ENCODE measurements at places on chromosomes 5 and 9.

DNA sequence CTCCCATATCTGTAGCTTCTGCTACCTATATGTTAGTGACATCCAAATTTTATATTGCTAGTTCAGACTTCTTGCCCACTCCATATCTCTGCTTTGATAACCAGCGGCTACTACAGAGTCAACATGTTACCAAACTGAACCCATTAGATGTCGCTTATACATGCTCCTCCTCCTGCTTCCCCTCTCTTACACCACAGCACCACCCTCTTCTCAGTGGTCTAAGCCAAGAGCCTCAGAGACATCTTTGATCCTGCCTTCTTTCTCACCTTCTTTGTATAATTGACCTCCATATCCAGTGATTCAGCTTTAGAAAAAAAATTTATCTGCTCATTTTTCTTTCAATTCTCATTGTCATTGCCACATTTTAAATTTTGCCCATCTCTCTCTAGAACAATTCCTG lies 408.2 kb upstream of the TLE4 start:
- DNase-seq, result no peak

DNA sequence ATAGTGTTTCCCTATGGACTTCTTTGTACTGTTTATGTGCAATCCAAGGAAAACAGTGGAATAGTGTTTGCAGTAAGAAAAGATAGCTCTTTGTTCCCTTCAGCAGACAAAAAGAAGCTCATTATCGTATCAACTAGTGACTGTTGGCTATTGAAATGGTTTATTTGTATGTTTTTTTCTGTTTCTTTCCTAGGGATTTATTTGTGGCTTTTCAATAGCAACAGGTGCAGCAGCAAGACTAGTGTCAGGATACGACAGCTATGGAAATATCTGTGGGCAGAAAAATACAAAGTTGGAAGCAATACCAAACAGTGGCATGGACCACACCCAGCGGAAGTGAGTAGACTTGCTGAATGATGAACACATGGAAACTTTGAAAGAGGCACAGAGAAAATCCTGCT lies 65.1 kb downstream of the SLC44A1 start:
- no peak for DNase-seq

GRCh38 chr5:39353717-39354399 lies 10.4 kb downstream of the C9 start:
- no peak for DNase-seq

DNA sequence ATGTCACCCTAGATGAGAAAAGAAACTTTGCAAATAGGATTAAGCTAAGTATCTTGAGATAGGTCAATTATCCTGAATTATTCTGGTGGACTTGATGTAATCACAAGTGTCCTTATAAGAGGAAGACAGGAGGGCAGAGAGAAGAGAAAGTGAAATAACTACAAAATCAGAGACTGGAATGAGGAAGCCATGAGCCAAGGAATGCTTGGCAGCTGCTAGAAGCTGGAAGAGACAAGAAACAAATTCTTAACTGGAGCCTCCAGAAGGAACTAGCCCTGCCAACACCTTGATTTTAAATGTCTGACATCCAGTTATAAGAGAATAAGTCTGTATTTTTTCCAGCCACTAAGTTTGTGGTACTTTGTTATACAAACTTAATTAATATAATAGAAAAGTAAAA lies 480.0 kb downstream of the NR2F1-AS1 start:
- no peak for DNase-seq

DNA sequence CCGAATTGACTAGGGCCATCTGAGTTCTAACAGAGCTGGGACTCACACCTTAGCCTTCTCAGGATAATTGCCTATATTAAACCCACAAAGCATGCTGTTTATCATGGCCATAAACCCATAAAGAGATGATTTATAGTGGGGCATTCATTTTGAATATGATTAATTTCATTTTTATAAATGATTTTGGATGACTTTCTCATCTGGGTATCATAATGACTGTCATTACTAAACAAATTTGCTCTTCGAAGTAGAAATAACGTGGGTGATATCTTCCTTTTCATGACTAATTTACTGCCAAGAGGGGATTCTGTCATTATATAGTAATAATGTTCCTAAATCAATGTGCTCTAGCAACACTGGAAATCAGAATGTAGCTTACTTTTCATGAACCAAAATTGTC lies 498.2 kb downstream of the CDH12 start:
- no peak for DNase-seq

- no peak for DNase-seq
Measured at GRCh38 chr9:134678666-134679443, 37.3 kb downstream of the COL5A1 start.

- no peak for DNase-seq
Measured at GRCh38 chr5:180533845-180534244, 39.7 kb downstream of the CNOT6 start.

DNA sequence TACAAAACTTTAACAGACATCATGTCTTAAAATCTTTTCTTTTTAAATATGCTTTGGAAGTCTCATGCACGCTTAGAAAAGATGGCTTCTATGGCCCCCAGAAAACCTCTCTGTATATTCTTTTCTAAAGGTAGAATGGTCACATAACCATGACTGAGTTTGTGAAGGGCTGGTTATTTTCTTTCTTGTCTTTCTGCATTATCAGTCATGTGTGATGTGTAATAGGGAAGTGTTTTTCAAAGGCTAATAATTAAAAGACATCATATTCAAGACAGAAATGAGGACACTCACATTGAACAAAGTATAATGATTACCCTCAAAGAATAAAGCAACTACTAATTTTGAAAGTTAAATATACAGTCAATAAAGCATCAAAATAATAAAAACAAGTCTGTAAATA lies 253.4 kb downstream of the TRPM3 start:
- no peak for DNase-seq

GRCh38 chr5:127400946-127401670 lies 110.5 kb downstream of the MEGF10 start:
- no peak for DNase-seq

DNA sequence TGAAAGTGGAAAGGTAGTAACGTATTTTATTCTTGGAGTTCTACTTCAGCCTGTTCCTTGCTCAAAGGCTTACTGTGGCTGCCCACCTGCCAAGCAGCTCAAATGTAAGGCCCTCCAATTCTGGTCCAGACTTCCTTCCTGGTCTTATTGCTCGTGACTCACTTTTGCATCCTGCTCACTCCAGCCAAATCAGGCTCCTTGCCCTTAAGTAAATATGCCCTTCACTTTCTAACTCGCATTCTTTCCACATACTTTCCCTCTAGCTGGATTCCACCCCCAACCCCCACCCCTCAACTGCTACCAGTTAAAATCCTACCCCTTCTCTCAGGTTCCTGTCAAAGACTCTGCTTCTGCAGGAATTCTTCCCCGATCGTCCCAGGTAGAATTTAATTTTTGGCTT lies 96.6 kb downstream of the GALNT10 start:
- no peak for DNase-seq

DNA sequence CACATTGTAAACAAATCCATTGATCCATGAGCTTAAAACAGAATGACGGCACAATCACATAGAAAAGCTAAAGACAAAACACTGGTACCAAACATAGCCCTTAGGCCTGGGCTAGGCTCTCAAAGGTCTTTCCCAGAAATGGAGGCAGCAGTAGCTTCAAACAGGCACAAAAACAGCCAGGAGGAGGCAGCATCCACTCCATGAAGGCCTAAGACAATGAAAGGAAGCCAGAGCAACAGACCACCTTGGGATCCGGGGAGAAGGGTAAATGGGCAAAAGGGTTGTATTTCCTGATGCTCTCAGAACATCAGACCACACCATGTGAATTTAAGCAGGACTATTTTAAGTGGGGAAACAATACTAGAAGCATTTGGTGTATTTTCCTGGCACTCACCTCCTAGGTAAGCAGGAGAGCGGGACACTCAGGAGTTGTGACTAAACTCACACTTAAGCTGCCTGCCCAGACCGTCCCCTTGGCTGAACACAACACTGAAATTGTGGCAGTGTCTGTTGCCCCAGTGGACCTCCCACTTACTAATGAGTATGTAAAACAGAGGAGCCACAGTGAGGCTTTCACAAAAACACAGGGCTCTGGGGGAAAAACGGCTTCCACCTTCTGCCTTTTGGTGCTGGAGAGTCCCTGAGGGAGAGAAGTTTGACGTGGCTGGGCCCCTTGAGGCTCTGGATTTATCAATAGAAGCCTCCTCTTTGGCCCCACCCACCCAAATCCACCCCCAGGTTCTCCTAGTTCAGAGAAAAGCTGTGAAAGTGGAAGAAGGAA lies 11.9 kb downstream of the GNPDA1 start:
- DNase-seq, result no peak

DNA sequence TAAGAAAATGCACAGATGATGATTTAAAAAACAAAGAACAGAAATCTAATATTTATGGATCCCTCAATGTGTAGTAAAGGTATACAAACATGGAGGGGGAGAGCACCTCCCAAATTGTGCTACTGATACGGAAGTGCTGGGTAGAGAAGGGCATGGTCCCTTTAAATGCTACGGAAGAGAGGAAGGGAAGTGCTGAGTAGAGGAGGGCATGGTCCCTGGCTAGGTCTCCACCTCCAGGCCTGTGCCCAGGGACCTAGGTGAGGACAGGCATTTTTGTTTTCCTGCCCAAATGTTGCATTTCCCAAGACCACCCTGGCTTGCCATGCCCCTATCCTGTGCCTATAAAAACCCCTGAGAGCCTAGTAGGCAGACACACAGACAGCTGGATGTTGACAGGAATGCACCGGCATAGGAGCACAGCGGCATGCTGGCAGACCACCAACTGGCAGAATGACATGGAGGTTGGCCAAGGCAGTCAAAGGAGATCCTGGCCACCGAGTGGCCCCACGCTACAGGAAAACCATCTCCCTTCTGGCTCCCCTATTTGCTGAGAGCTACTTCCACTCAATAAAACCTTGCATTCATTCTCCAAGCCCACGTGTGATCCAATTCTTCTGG lies 62.1 kb upstream of the SPDL1 start:
- DNase-seq, result no peak

DNA sequence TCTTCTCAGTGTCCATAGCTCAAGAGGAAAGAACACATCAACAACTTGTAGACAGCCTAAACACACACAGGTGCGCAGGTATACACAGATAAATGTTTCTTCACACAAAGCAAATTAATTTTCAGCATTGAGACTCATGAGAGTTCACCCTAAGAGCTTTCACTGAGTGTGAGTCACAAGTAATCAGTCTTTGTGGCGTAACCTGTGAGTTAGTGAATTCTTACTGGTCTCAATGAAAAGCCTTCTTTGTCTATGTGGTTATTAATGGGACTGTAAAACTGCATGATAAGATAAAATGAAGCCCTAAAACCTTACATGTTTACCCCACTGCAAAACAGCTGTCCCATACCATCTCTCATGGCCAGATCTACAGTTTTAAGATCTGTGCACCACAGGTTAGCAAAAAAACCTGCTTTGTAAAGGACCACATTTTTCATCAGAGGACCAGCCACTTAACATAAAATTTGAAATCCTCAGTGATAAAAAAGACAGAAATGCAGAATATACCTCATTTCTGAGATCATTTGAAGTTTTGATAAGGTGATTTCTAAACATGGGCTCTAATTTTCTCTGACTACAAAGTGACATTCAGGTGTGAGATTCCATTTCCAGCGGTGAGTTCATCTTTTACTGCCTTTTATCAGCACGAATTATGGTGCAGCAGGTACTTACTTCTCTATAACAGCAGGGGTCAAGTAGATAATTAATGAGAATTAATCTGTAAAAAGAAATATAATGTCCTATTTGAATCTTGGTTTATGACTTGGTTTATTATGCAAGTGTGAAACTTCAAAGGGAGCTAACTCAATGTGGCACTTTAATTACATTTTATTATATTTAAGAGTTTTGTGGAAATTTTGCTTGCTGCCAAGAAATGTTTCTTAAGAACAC lies 335.7 kb upstream of the PIK3R1 start:
- no peak for DNase-seq

DNA sequence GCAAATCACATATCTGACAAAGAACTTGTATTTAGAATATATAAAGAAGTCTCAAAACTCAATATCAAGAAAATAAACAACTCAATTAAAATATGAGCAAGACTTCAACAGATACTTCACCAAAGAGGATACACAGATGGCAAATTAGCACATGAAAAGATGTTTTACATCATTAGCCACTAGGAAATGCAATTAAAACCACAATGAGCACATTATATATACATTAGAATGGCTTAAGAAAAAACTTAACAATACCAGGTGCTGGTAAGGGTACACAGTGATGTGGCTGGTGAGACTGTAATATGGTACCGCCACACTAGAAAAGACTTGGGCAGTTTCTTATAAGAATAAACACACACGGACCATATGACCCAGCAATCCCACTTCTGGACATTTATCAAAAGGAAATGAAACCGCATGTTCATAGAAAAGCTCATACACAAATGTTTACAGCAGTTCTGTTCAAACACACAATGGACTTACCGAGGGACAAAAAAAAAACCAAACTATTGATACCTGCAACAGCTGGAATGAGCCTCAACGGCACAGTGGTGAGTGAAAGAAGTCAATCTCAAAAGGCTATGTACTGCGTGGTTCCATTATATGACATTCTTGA lies 27.6 kb downstream of the SEMA4D start:
- DNase-seq, result no peak

DNA sequence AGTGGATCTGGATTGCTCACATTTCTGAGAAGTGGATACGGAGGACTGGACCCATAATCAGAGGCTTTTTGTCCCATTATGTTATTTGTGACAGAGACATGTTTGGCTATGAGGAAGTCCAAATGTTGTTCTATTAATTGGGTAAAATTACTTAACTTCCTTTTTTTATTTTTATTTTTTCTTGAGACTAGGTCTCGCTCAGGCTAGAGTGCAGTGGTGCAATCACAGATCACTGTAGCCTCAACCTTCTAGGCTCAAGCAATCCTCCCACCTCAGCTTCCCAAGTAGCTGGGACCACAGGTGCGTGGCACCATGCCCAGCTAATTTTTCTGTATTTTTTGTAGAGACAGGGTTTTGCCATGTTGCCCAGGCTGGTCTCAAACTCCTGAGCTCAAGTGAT lies 11.9 kb upstream of the PGGT1B start:
- DNase-seq, result no peak

- DNase-seq, result no peak
Measured at GRCh38 chr5:22102823-22103359, 750.3 kb downstream of the CDH12 start.

DNA sequence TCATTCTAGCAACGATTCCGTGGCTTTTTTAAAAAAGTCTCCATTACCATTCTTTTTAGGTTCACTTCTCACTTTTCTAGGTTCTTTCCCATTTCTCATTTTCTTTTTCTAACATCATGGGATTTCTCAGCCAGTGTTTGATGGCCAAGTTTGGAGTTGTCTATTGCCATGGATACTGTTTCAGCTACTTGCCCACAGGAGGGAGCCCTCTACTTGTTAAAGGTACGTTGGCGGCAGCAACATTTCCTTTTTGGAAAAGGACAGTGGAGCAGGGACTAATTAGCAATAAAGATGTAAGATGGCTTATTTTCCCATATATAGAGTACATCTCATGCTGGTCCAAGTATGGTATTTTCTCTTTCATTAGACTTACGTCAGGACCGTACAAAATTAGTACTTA lies 2257.5 kb upstream of the C9orf72 start:
- no peak for DNase-seq

GRCh38 chr9:136189394-136190236 lies 15.3 kb downstream of the LHX3 start:
- DNase-seq, result no peak

GRCh38 chr5:2019716-2020115 lies 137.0 kb upstream of the IRX4 start:
- no peak for DNase-seq

Data from activated naive CD8-positive, alpha-beta T cell treated with anti-CD3 and anti-CD28 coated beads for 36 hours (primary cell).